Daoy (cell line): ENCODE measurements at places on chromosomes 16 and 17. TPM values are rescaled to one million over a fixed set of nuclear protein-coding genes. Genes with fewer than 3 reads are reported as not detected.
A peak's percentile ranks its signal among the peaks of the same experiment; 100 is the strongest.

Gene JMJD8
- total RNA-seq, result 31.4 and 37.1 TPM in 2 replicates

DNA sequence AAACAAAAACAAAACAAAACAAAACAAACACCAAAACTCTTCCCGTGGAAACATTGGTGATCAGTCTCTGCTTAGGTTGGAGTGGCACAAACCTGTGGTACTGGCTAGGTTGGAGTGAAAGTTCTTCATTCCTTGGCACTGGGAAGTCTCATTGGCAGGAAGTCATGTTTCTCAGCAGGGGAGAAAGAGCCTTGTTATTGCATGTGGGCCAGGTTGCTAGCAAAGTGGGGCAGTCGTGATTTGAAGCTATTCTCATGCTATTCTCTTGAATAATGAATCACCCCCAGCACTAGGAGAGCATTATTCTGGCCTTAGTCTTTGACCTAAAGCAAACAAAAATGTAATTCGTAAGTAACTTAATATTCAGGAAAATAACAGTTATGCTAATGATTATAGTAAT, 24.3 kb upstream of the B4GALNT2 start:
- DNase-seq, result peak; percentile 91

- DNase-seq, result no peak
Observed at GRCh38 chr17:81583589-81584342, 31.6 kb upstream of the FAAP100 start.

- DNase-seq, result peak; percentile 77
Observed at GRCh38 chr17:57810721-57811637, 38.9 kb downstream of the MRPS23 start.

DNA sequence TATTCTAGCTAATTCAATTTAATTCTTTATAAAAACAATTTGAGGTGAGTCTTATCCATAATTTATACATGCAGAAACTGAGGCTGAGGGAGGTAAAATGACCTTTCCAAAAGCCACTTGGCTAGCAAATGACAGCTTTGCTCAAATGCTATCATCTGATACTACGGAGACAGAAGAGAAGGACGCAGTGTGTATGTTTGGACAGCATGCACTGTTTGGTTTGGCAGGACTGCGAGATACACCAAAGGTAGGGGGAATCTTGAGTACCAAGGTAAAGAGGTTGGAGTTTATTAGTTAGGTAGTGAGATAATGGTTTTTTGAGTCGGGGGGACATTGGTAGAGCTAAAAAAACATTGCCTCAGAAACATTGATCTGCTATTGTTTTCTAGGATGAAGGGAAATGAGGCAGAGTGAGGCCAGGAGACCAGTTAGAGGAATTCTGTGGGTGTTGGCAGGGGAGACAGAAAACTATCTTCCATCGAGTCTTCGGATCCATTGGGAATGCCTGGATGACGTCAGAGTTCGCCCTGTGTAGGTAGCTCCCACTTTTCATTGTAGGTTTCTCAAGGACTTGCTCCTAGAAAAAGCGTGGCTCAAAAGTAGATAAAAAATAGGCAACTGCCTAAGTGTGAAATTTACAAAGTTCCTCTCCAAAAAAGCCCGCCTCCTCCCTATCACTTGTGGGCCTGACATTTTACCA, 2.5 kb upstream of the HS3ST4 start:
- DNase-seq, result no peak

GRCh38 chr17:39305978-39306377, 80.2 kb upstream of the STAC2 start:
- DNase-seq, result no peak

DNA sequence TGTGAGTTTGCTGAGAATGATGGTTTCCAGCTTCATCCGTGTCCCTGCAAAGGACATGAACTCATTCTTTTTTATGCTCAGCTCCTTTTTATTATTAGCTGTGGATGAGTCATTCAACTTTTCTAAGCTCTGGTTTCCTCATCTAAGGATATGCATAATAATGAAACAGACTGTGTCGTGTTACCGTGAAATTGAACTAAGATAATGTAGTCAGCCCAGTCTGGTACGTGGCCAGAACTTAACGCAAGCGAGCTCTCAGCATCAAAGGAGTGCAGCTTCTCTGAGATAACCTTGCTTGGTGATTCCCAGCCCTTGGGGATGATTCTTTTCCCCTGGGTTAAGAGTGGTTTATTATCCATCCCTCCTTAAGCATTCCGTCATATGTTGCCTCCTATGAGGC, 454.3 kb upstream of the EEF2KMT start:
- no peak for DNase-seq

DNA sequence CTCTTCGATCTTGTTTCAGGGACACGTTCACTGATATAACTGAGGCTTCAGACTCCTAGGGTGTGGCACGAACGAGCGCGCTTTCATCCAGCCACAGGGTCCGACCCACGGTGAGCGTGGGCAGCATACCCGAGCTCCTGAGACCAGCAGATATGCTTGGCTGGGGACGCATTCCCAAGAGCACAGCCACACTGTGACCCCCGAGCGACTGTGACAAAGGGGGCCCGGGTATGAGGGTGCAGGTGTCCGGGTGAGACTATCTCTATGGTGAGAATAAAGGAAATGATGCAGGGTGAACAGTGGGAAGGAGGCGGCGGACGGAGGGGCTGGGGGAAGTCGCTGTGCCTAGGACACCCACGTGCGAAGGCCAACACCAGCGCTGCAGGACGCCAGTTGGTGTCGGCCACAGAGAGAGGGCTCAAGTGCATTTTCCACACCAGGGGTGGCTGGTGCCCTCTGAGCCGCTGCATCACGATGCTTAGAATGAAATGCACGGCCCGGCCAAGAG, 17.6 kb downstream of the RPH3AL start:
- DNase-seq, result no peak

GRCh38 chr17:81922566-81923301, 4.8 kb upstream of the SIRT7 start:
- no peak for DNase-seq

Gene CORO1A
- 4.3 and 25.4 TPM in 2 replicates for total RNA-seq

Gene CEMP1
- total RNA-seq, result not detected in 2 replicates

GRCh38 chr16:8656376-8656775, 18.0 kb upstream of the ABAT start:
- DNase-seq, result no peak

DNA sequence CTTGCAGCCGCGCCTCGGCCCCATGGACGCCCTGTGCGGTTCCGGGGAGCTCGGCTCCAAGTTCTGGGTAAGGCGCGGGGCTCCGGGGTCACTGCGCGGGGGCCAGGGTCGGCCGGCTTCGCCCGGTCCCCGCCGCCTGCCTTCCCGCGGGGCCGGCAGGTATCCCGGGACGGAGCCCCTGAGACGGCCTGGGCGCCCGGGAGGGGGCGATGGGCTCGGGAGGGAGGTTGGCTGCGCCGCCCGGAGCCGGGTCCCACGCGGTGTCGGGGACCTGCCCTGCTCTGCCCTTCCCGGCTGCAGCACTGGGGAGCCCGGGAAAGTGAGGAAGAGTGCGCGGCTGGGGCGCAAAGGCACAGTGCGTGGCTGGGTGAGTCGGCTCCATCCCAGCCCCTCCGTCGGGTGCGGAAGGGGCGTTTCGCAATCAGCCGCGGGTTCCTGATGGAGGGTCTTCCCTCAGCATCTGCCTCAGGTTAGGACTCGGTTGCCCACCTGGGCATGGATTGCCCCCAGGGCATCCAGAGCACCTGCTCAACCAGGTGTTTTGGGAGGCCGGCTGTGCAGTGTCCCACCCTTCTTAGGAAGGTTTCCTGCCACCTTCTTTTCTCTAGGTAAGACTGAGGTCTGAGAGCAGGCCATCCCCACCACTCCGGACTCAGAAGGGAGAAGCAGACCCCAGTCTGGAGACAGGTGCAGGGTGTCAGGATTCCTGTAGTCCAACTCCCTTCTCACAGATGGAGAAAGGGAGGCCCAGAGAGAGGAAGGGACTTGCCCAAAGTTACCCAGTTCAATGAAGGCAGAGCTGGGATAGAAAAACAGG, 442 bp downstream of the ABCC3 start:
- DNase-seq, result no peak

GRCh38 chr17:1796800-1797199, 32.9 kb downstream of the SMYD4 start:
- DNase-seq, result no peak

GRCh38 chr17:704111-704864, 10.4 kb downstream of the VPS53 start:
- no peak for DNase-seq

DNA sequence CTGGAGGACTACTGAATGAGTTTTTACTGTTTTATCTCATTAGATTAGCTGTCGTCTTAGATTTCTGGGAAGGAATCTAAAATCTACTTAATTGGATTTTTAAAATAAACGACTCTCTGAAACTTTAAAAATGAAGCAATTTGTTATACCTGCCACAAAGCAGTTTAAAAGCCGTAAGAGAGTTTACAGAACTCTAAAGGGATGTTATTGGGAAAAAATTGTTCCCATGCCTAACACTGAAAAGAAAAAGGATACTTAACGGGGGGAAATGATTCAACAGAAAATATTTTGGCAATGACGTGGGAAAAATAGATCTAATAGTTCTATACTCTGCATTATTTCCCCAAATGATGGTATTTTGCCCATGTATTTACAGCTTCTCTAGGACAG, 27.0 kb downstream of the ARHGAP17 start:
- DNase-seq, result no peak

DNA sequence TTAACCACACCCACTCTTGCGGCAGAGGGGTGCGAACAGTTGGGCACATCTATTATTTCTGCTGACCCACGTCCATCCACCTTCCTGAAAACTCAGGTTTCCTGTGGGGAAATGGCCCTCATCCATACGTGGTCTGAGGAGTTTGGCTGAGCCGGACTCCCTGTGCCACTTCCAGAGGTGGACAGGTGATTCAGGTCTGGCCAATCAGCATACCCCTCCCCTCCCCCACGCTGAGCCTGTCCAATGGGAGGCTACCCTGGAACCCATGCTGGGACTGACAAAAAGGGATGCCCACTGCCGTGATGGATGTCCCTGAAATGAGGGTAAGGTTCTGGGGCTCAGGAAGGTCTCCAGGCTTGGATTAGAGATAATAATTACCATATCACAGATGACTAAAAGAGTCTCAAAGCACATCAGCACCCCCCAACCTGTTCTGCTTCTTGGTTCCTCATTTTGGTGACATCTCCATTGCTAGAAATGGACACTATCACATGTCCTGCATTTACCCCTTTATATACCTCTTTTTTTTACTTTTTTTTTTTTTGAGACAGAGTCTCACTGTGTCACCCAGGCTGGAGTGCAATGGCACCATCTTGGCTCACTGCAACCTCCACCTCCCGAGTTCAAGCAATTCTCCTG, 5.3 kb upstream of the MAPK7 start:
- no peak for DNase-seq

GRCh38 chr17:1937461-1937860, 87.7 kb downstream of the RTN4RL1 start:
- no peak for DNase-seq

Gene VPS35
- 84.9 and 95.3 TPM in 2 replicates for total RNA-seq

GRCh38 chr17:61250335-61250890, 149.2 kb upstream of the TBX2 start:
- peak; percentile 56 for DNase-seq

DNA sequence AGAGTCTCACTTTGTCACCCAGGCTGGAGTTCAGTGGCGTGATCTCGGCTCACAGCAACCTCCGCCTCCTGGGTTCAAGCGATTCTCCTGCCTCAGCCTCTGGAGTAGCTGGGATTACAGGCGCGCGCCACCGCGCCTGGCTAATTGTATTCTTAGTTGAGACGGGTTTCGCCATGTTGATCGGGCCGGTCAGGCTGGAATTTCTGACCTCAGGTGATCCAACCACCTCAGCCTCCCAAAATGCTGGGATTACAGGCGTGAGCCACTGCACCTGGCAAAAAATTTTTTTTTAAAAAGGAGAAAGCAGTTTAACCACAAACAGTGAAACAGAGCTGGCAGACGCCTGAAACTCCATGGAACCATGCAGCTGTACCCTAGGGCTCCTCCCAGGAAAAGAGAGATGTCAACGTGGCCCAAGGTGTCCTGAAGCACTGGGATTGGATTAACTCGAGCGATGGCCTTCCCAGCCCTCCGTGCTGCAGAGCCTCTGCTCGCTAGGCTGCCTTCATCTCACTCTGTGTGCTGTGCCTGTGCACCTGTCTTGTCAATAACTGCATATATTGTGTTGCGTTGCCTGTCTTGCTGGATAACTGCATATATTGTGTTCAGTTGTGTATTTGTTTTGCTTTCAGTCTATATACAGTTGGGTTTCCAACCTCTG, 29.6 kb upstream of the FOXK2 start:
- DNase-seq, result no peak

DNA sequence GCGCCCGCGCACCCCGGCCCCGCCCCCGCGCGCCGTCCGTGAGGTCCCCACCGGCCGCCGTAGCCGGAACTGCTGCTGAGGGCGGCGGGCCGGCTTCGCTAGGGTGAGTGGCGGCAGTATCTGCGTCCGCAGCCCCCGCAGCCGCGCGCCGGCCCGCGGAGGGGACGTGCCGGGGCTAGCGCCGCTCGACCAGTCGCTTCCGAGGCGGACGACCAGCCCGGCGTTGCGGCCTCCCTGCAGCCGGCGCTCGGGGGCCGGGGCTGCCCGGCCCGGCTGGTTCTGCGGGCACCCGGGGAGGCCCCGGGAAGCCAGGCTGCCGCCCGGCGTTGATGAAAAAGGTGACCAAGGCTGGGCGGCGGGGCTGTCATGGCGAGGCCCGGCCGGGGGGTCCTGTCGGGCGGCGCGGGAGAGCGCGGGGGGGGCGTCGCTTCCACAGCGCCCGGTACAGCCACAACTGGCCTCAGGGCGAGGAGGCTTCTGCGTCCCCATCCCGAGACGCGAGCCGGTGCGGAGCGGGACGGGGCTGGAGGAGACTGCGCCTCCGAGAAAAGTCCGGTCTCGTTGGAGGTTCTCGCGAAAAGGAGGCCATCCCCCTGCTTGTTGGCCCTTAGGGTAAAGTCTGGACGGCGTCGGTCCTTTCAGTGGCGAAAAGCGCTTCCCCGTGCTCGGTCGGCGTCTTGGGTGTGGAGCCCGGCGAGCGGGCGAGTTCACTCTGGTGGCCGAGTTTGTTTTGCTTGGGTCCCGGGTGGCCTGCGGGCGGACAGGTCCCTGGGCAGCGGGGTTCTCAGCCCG, at the start of gene CRAMP1:
Gene CRAMP1 (plus strand): TSS at position 41 of the 792 bp plus-strand sequence. CDS start 2,280 bp downstream, outside the sequence.
- DNase-seq, result peak; percentile 22

Gene NFAT5
- total RNA-seq, result 1.7 and 2.3 TPM in 2 replicates

GRCh38 chr17:39200070-39200879, at the start of gene RPL19:
Gene RPL19, plus strand, starts transcription at chr17:39200283. Its CDS starts 62 bp downstream, at chr17:39200345.
- peak; percentile 62 for DNase-seq

Gene TP53TG3F
- total RNA-seq, result 0.29 TPM in 1 of 2 replicates, not detected in the other

DNA sequence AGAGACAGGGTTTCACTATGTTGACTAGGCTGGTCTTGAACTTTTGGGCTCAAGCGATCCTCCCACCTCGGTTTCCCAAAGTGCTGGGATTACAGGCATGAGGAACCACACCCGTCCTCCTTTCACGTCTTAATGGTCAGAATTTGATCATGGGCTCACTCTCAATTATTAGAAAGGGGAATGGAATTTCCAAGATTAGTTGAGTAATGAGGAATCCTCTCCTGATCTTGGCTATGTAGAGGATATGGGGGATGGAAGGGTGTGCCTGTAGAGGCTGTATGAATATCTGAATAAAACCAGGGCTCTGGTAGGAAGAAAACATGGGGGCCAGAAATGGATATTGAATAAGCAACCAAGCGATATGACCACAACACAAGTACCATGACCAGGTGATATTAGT, 25.9 kb upstream of the SMURF2 start:
- no peak for DNase-seq

Gene HSD3B7
- 1.8 and 3.8 TPM in 2 replicates for total RNA-seq
